ENCODE measurements at places on chromosomes 7 and 10. TPM values are rescaled to one million over a fixed set of nuclear protein-coding genes. Genes with fewer than 3 reads are reported as not detected.

Gene CADPS2
- total RNA-seq = not detected

Gene ADAM12
- total RNA-seq = 0.02 TPM

Gene KCNIP2
- 3.2 TPM for total RNA-seq

Gene ZNF716
- total RNA-seq = not detected

Gene INHBA
- total RNA-seq = 1.0 TPM

Gene CNTNAP2
- total RNA-seq = not detected

Gene SPDYE8
- not detected for total RNA-seq

Gene AGR3
- not detected for total RNA-seq

Gene FOXP2
- 0.14 TPM for total RNA-seq

Gene ZNF25
- 9.0 TPM for total RNA-seq

Gene BICC1
- 0.11 TPM for total RNA-seq

Gene CAV2
- total RNA-seq = not detected

Gene STK31
- not detected for total RNA-seq
